ENCODE measurements at places on chromosomes 6 and 20.

- DNase-seq = no peak
Observed at GRCh38 chr6:79250107-79250514, 15.6 kb upstream of the HMGN3 start.

DNA sequence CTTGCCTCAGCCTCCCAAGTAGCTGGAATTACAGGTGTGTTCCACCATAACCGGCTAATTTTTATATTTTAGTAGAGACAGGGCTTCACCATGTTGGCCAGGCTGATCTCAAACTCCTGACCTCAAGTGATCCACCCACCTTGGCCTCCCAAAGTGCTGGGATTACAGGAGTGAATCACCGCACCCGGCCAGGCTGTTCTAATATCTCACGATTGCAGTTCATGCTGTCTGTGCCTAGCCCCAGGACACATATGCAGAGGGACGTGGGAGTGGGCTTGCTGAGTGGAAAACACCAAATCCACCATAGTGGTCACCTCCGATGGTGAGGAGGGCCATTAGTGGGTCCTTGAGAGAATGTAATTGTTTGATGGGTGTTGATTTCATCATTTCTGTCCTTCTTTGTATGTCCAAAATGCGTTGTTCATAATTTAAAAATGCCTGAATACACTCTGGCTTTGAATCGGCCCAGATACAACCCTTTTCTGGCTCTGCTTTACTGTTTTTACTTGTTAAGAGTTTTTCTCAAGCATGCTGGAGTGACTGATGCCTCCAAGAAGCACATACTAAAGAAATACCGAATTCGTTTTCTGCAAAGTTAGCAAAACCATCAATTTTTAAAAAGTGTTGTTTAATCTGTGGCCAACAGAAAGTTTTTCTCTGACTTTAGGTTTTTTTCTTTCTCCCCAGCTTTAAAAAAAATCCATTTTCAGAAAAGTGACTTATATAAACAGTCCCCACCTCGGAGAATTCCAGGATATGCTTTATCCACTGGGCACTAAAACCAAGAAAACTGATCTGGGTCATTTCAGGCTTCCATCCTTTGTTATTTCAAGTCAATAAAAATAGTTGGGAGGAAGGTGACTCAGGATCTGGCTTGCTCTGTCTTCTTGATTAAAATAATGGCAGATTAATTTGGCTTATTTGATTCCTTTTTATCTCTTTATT lies 18.8 kb upstream of the RALGAPA2 start:
- no peak for DNase-seq

DNA sequence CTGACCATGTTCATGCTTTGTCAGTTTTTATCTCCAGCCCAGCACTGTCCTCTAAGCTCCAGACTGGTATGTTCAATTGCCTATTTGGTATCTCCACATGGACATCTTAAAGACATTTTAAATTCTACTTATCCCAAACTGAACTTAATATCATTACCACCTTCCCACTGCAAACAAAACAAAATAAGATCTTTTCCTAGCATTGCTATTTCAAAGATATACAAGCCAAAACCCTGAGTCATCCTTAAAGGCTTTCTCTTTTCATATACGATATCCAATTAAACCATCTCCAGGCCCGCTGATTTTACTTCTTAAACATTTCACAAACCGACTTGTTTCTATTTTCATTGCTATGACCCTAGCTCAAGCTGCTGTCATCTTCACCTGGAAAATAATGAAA lies 35.1 kb upstream of the HS3ST5 start:
- DNase-seq = no peak

GRCh38 chr6:37173493-37174195 lies 3.7 kb downstream of the PIM1 start:
- no peak for DNase-seq

All from C1 segment of cervical spinal cord (tissue), 14 donors.